Sciatic nerve (tissue), 2 donors: ENCODE measurements at places on chromosomes 4 and X.

DNA sequence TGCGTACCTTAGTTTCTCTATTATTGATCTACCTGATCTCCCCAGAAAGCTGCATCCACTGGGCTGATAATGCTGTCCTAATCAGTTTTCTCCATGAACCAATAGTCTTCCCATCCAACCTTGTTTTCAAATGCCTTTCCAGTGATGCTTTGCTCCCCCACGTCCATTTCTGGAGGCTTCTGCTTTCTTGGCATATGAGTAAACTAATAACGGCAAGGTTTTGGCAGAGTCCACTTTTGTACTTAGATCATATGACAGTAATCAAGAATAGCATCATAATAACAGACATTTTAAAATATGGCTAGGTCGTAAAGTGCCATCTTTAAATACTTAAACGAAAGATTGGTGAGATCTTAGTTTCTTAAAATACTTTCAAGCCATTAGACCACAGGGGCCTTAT, 38.4 kb upstream of the FAM9B start:
- DNase-seq = no peak

- DNase-seq = no peak
Observed at GRCh38 chr4:10171055-10171454, 54.5 kb upstream of the WDR1 start.

GRCh38 chr4:157803845-157804521, 368.8 kb downstream of the GASK1B start:
- no peak for DNase-seq

DNA sequence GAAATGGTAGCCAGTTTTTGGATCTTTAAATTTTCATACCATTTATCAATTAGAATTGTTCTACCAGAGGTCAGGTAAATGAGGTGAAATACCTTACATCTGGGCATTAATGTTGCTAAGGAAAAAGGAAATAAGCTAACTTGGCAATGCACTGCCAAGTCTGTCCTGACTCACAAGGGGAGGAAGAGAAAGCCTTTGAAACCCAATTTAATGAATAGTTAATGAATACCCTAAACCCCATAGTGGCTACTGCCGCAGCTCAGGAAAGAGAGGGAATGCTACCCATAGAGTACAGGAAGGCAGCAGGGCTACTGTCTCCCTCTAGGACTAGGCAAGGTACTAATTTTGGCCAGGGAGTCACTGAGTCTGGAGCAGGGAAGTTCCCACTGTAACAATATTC, 16.8 kb upstream of the DHX15 start:
- no peak for DNase-seq

DNA sequence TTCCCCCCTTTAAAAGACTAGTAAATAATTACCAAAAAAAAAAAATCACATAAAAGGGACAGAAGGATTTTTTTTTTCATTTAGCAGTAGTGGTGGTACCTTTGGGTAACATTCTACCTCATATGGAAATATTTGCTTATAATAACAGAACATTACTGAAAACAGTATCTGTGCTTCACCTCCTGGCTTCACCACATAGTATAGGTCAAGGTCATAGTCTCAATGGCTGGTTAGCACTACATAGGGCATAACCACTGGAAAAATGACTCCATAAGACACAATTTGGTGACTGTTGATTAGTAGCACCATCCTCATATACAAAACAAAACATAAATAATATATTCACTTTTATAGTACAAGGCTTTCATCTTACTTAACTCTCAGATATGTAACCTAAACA, 34.7 kb downstream of the MANBA start:
- DNase-seq = no peak

DNA sequence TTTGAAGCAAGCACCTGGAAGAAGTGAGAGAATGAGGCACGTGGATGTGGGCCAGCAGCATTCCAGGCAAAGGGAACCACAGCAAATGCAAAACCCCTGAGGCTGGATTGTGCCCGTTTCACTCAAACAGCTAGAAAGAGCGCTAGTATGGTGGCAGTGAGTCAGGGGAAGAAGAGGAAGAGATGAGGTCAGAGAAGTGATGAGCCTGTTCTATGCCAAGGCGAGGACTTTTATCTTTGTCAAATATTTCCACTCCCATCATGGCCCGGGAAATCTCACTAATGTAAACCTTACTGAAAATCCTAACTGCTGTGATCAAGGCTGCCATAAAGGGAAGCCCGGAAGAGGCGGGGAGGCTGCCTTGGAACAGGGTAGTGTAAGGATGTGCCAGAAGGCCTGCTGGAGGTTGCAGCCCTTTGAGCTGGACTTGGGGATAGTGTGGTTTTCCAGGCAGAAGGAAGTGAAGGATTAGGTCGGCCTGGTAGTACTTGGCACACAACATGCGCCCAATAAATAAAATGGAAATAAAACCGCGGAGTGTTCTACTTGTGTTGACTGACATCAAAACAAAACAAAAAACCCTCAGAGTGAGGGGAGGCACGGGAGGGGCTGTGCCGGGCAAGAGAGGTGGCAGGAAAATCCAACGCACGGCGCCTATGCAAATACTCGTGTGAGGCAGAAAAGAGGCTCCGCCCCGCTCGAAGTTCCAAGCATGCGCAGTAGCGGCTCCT, 1.2 kb upstream of the CDK16 start:
- DNase-seq = no peak

DNA sequence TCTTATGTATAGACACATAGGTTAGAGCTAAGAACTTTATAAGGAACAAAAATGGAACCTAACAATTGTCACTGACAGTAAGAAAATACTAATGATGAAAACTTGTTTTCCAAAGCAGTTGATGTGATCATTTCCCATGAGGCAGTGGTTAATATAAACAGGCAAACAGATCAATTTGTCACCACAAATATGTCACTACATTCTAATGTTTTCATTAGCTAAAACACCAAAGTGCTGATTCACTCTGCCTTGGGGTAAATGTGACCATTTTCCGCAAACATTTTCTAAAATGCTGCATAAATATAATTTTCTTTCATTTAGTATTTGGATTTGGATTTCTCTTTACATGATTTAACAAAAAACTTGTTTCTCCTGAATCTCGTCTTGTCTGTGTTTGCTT, 408.9 kb upstream of the CTSO start:
- no peak for DNase-seq

- DNase-seq = no peak
Observed at GRCh38 chrX:106150701-106151100, 17.4 kb upstream of the PWWP3B start.

- DNase-seq = no peak
Observed at GRCh38 chr4:106063009-106063408, 167.7 kb downstream of the NPNT start.

- no peak for DNase-seq
Observed at GRCh38 chr4:60366661-60367060, 833.5 kb upstream of the ADGRL3 start.

DNA sequence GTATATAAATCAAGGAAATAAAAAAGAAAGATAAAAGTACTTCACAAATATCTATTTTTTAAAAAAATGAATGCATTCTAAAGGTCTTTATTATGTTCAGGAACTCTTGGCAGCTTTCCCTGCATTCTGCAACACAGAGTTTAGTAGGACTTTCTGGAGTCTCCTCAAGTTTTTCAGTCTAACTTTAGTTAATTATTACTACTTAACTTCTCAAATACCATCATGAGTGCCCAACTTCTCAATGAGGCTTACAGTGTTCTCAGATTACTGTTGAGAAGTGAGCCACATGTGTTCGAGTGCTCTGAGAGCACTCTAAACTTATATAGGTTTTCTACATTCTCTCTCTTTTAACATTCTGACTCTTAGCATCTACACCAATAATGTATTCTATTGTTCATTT, 1852.9 kb upstream of the PCDH10 start:
- DNase-seq = no peak

DNA sequence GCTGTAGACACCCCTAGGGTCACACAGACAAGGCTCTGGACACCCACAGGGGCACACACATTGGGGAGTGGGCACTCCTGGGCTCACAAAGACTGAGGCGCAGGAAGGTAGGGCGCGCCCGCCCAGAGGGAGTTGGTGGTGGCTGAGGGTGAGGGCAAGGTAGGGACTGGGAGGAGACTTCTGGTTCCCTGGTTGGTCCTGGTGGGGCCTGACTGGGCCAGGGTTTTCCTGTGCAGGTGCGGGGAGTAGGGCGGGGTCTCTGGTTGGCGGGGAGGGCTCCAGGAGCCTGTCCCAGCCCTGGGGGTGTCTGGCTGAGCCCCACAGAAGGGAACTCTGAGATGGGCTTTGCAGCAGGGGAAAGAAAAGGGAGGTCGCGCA, 6.7 kb upstream of the WAS start:
- no peak for DNase-seq
